H1 (cell line): ENCODE measurements at places on chromosomes 12 and 14. TPM values are rescaled to one million over a fixed set of nuclear protein-coding genes. Genes with fewer than 3 reads are reported as not detected.

- DNase-seq: no peak
Measured at GRCh38 chr14:91891101-91891500, 23.8 kb upstream of the TC2N start.

DNA sequence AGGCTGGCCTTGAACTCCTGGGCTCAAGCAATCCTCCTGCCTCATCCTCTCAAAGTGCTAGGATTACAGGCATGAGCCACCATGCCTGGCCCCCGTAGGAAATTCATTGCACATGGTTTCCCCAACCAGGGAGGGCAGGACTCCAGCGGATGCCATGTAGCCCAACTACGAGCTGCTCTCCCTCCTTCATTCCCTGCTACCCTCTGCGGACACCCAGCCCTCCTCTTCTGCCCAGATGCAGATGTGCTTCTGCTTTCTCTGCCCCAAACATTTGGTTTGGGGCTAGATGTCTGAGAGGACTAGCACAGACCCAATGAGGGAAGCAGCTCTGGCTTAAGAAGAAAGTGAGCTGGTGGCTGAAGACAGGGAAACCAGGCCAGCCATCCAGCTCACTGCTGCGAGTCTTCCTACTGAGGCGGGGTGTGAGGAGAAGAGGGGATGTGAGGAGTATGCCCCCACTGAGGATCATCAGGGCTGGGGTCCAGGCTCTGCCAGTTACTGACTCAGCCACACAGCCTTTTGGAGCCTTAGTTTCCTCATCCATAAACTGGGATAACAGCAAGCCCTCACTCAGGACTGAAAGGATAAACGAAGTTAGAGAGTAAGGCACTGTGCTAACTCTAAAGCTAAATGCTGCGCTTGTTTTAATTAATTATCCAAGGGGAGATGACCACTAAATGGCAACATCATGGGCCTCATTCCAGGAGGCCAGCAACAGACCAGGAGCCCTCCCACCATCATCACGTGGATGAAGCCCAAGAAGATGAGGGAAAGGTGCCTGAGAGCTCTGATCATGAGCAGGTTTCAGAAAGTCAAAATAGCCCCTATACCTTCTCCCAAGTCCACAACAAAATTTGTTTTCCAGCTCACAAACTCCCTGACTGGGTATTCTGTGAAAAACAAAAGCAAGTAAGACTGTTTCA is 10.9 kb downstream of the CTDSP2 start:
- no peak for DNase-seq

GRCh38 chr14:100159094-100159864 is at the start of gene DEGS2:
DEGS2 (minus strand) TSS chr14:100159645; CDS start chr14:100159587, 58 bp downstream.
- peak; percentile 83 for DNase-seq

Gene DAO
- total RNA-seq: not detected in 2 replicates

Gene OVCH1
- 0.07 and 0.10 TPM in 2 replicates for total RNA-seq

GRCh38 chr12:67420506-67420905 is 151.3 kb downstream of the CAND1 start:
- DNase-seq: no peak

- no peak for DNase-seq
Measured at GRCh38 chr12:46221255-46222128, 47.4 kb downstream of the SLC38A1 start.

- no peak for DNase-seq
Measured at GRCh38 chr12:28908646-28909045, 240.4 kb upstream of the FAR2 start.

Gene NINJ2
- not detected in 2 replicates for total RNA-seq

Gene GRIN2B
- 2.3 and 3.2 TPM in 2 replicates for total RNA-seq

- no peak for DNase-seq
Measured at GRCh38 chr14:88210426-88210825, 112.6 kb downstream of the KCNK10 start.

GRCh38 chr14:35814371-35815005 is 5.4 kb upstream of the RALGAPA1 start:
- DNase-seq: no peak

DNA sequence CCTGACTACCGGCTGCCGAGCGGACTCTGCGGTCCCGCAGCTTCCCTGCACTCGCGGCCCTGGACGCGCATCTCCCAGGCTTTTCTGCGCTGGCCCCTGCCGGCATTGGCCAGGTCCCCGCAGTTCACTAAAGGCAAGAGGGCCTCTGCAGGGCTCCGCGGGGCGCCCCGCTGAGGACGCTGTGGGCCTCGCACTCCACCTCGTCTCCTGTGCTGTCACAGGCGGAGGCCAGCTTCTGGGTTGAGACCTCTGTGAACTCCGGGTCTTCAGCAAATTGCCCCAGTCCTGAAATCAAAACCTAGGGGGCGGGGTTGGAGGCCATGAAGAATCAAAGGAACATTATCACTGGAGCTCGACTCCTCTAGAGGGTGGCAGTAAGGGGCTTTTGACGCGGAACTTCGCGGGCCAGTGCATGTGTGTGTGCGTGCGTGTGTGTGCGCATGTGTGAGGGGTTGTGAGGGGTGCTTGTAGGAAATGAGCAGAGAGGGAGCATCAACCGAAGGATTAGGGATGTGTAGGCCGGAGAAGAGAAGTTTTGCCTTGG is 68.5 kb upstream of the CAPRIN2 start:
- DNase-seq: no peak

GRCh38 chr12:100608776-100609175 is 35.3 kb downstream of the GAS2L3 start:
- no peak for DNase-seq

DNA sequence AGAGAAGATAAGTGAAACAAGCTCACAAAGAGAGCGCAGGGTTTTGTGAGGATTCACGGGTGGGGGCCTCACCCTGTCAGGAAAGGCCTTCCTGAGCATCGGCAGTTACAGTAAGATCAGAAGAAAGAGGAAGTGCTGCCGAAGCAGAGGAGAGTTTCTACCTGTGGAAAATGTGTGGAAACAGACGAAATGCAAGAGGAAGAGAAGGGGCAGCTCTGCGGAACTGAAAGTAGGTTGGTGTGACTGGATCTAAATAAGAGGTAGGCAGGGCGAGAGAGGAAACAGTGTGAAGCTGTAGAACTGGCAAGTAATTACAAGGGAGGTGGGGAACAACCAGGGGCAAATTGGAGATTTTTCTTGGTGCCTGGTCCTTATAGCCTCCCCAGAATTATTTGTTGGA is 2.6 kb downstream of the GPR68 start:
- DNase-seq: no peak

- no peak for DNase-seq
Measured at GRCh38 chr14:36233217-36233616, 56.7 kb upstream of the PTCSC3 start.

Gene TAS2R9
- total RNA-seq: not detected in 2 replicates

- DNase-seq: no peak
Measured at GRCh38 chr14:29999013-29999539, 71.4 kb upstream of the PRKD1 start.

DNA sequence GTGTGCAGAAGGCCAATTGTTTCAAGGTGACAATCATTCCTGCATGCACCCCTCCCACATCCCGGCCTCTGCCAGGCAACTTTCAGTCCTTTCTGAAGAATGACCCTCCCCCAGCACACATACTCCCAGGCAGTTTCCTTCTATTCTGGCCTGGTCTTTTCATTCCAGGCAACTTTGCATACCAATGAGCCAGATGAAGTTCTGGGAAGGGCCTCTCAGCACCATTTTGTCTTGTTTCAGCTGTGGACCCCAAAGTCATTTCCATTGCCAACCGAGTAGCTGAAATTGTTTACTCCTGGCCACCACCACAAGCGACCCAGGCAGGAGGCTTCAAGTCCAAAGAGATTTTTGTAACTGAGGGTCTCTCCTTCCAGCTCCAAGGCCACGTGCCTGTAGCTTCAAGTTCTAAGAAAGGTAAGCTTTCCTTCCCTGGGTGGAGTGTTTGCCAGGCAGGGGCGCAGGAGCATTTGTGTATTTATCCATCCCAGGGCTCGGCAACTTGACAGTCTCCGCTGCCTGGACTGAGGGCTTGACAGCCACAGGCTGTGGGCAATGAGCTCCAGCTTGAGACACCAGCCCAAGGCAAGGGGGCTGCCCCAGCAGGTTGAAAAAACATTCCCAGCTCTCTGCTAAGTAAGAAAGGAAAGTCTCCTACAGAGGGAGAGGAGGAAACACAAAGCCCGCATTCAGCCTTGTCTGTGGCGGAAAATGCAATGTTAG is 16.4 kb downstream of the BCL2L14 start:
- no peak for DNase-seq

Gene BDKRB1
- total RNA-seq: not detected in 2 replicates

- no peak for DNase-seq
Measured at GRCh38 chr12:121709478-121709961, 3.0 kb upstream of the TMEM120B start.

GRCh38 chr14:75548544-75548943 is 26.3 kb downstream of the BATF start:
- DNase-seq: no peak

- DNase-seq: no peak
Measured at GRCh38 chr12:12331896-12332295, 18.1 kb downstream of the MANSC1 start.

DNA sequence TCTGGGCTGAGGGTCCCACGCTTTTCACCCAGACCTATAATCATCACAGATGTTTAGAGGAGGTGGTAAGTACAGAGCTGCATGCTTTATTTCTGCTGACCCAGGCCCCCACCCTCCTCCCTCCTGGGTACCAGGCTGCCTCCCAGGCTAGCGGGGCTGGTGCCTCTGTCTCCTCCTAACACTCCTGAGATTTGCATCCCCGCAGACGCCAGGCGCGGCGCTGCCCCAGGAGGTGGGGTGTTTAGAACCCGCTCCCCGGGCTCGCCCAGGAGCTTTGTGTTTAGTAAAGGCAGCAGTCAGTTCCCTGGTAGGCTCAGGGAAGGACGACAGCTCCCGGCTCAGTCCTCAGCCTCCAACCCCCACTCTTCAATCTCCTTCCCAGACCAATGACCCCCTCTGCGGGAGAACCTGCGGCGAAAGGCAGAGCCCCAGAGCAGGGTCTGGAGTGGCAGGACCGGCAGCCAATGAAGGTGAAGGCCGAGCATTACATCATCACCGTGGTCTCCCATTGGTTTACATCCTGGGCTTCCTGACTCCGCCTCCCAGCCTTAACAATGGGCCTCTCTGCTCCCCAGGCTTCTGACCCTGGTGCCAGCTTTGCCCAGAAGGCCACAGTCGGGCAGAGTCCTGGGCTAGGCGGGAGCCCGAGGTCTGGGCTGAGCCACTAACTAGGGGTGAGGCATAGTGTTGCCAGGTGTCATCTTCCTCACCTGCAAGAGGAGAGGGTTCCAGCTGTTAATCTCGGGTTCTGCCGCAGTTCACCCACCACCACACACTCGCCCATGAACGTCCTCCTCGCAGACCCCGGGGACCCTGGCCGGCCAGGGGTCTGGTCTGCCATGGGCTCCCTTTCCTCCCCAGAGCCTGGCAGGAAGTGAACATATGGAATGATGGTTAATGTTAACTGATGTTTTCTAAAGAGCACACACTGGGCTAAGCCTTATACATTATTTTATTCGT is 57.5 kb downstream of the CALM1 start:
- peak; percentile 95 for DNase-seq

GRCh38 chr12:79850610-79851299 is 84.1 kb downstream of the PPP1R12A start:
- DNase-seq: no peak

GRCh38 chr12:11814374-11814773 is 164.9 kb downstream of the ETV6 start:
- DNase-seq: no peak

- DNase-seq: no peak
Measured at GRCh38 chr14:21267886-21268616, 1.2 kb downstream of the HNRNPC start.

DNA sequence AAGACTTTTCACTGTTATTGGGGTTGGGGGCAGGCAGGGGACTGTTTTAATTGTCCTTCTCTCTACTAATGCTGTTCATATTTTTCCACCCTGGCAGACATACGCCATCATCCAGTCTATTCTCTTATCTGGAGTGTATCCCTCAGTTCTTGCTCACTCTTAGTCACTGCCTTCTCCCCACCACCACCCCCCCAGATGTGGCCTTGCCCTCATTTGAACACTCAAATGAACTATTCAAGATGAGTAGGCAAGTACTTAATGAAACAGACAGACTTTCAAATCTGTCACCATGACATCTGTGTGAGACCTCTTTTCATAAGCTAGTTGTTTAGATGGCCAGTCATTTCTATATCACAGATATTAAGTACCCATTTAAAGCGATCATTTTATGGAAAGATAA is 10.1 kb downstream of the NUDT4 start:
- no peak for DNase-seq

Gene STXBP6
- total RNA-seq: 18.1 and 19.3 TPM in 2 replicates

DNA sequence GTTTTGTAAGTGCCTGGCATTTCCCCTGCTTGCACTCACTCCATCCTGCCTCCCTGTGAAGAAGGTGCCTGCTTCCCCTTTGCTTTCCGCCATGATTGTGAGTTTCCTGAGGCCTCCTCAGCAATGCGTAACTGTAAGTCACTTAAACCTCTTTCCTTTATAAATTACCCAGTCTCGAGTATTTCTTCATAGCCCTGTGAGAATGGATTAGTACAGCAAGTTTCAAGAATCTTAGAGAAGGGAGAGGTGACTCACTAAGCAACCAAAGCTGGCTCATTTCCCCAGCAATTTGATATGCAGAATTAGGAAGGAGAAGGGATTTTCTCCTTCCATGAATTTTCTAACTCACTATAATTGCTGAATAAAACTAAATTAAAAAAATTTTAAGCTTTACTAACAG is 251.0 kb upstream of the FOXG1 start:
- DNase-seq: no peak

GRCh38 chr12:68114606-68115005 is 44.9 kb downstream of the IFNG start:
- no peak for DNase-seq

Gene EXOC3L4
- 0.45 TPM in 1 of 2 replicates, not detected in the other for total RNA-seq

Gene FBRSL1
- 109 and 123 TPM in 2 replicates for total RNA-seq

Gene CD27
- 0.28 TPM in 1 of 2 replicates, not detected in the other for total RNA-seq

DNA sequence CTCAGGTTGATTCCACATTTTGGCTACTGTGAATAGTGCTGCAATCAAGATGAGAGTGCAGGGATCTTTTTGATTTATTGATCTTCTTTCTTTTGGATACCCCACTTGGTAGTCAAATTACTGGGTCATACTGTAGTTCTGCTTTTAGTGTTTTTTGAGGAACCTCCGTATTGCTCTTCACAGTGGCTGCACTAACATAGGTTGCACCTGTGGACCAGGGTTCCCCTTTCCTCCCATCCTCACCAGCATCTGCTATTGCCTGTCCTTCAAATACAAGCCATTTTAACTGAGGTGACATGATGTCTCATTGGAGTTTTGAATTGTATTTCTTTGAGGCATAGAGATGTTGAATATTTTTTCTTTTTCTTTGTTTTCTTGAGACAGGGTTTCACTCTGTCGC is 152.5 kb upstream of the TMEM132C start:
- DNase-seq: no peak

Gene CLEC1A
- not detected in 2 replicates for total RNA-seq

DNA sequence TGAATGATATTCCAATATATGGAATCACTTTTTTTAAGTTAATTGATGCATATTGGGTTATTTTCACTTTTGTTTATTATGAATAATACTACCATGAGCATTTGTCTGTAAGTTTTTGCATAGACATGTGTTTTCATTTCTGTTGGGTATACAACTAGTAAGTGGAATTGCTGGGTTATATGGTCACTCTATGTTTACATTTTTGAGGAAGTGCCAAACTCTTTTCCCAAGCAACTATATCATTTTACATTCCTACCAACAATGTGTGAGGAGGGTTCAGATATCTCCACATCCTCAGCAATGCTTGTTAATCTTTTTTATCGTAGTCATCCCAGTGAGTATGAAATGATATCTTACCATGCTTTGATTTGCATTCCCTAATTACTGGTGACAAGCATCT is 64.0 kb downstream of the MON2 start:
- no peak for DNase-seq

Gene KRT8
- 283 and 290 TPM in 2 replicates for total RNA-seq

- DNase-seq: no peak
Measured at GRCh38 chr14:71311061-71311460, 403.8 kb downstream of the PCNX1 start.
